ENCODE measurements at places on chromosomes 3 and 15.
A peak's percentile ranks its signal among the peaks of the same experiment; 100 is the strongest.

GRCh38 chr15:93929375-93930094, 301.8 kb upstream of the MCTP2 start:
- DNase-seq = peak; percentile 2

GRCh38 chr3:190076601-190077394, 43.9 kb downstream of the P3H2 start:
- peak; percentile 98 for DNase-seq

DNA sequence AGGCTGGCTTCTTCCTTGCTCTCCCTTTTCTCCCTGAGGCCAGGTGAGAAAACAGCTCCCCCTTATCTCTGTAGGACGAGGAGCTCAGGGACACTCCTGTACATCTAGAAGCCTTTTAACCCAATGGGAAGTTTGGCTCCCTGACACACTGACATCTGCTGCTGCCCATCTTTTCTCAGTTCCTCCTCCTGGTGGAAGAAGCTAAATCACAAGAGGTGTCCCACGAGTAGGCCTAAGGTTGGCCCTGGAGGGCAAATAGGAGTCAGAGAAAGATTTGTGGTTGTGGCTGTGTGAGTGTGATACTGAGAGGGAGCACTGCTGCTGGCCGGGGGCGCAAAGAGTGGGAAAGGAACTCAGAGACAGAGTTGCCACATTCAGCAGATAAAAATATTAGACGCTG, 49.5 kb downstream of the ARHGAP31 start:
- DNase-seq = no peak

GRCh38 chr15:31316135-31316795, 10.4 kb upstream of the KLF13 start:
- DNase-seq = no peak

DNA sequence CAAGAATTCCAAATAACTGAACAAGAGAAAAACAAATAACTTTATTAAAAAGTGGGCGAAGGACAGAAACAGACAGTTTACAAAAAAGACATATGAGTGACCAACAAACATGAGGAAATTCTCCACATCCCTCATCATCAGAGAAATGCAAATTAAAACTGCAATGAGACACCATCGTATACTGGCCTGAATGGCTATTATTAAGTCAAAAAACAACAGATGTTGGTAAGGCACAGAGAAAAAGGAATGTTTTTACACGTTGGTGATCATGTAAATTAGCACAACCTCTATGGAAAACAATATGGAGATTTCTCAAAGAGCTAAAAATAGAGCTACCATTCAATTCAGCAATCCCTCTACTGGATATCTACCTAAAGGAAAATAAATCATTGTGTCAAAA, 1260.4 kb upstream of the ALCAM start:
- DNase-seq = no peak

- no peak for DNase-seq
Measured at GRCh38 chr15:35975941-35976340, 430.0 kb upstream of the DPH6 start.

DNA sequence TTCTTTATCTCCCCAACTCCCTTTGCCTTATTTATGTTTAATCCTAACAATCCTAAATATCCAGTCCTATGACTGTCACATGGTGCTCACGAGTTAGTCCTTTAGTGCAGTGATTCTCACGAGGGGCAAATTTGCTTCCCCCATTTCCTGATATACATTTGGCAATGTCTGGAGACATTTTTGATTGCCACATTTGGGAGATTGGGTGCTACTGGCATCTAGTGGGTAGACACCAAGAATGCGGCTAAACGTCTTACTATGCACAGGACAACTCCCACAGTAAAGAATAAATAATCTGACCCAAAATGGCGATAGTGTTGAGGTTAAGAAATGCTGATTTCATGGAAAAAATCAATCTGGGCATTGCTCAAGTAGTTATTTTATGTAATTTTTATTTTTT, 466.5 kb downstream of the ROBO2 start:
- DNase-seq = peak; percentile 3

DNA sequence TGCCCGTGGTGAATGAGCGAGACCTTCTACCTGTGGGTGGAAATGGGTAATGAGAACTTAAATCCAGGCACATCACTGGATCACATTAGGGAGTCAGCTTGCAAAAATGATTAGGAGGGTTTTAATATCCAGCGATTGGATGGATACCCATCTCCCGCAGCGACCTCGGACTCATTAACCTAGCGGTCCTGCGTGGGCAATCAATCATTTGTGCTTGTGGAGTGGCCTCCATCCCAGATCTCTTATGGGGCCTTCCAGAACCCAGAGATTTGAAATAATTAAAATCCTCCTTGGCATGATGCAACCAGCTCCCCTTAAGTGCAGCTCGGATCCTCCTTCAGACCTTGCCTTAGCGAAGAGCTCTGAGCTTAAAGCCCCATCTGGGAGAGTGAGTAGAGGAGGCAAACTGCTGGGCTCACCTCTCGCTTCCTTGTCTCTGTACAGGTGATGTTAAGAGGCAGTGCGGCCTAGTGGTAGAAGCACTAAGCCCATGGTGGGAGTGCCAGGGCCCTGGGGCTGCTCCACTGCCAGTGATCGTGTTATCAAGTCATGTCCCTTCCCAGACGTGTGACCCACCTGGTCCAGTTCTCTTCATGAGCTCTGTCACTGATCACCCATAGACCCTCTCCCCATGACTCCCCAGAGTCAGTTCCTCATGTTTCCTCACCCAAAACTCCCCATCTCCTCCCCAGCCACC, 285.2 kb upstream of the TLE3 start:
- no peak for DNase-seq

GRCh38 chr15:90036343-90036742, 35.2 kb downstream of the ZNF710 start:
- no peak for DNase-seq

DNA sequence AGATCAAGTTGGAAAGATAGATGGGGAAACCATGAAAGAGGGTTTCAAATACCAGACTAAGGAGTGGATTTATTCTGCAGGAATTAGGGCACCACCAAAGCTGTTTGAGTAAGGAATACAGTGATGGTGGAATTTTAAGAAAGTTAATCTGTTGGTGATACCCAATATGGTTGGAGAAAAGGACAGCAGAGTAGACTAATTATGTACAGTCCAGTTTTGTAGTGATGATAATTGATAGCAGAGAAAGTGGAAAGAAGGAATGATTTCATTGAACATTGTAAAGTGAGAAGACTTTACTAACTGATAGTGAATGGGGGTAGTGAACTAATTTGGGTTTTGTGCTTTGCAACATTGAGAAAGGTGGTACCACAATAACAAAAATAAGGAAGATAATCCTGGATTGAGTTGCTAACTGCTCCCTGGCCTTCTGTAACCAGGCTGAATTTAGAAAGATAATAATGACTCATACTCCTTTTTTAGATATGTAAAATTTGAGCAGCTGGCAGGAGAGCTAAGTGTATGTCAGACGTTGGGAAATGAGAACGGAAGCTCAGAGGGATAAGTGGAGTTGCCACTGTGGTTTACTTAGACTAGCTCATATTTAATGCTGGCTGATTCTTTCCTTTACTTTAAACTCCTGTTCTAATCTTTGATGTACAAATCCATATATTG, 16.9 kb downstream of the TCAIM start:
- DNase-seq = peak; percentile 79

DNA sequence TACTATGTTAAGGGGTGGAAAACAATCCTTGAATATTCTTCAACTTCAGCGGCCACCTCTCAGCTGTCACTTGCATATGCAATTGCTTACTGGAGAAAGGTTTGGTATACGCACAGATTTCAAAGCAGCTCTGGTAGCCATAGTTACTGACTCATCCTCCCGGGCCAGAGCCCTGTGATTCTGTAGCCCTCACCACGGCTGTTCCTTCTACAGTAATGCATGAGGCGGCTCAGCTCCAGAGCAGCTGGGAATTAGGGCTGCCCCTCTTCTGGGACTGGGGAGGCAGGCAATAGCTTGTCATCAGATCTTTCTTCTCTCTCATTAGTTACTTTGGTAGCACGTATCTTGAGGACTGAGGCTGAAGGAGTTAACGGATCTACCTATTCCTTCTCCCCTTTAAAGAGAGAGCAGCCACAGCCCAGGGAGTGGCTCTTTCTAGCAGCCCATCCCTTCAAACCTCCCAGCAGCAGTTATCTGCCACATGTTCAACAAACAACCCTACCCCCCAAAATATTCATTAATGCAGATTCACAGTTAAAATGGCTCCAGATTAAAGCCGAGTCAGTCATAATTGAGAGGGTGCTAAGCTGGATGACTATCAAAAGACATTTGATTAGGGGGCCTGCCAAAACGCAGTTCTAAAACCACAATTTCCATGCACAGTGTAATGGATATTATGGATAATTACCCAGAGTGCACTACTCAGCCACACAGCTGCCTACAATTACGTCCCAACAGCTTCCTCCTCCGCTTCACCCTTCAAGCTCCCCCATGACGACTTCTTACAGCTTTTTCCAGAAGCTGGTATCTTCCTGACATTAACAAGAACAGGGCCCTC, 54.7 kb downstream of the ETV5 start:
- no peak for DNase-seq

Data from EL (cell line).